Kasumi-1 (cell line): ENCODE measurements at places on chromosomes 3 and 15.

DNA sequence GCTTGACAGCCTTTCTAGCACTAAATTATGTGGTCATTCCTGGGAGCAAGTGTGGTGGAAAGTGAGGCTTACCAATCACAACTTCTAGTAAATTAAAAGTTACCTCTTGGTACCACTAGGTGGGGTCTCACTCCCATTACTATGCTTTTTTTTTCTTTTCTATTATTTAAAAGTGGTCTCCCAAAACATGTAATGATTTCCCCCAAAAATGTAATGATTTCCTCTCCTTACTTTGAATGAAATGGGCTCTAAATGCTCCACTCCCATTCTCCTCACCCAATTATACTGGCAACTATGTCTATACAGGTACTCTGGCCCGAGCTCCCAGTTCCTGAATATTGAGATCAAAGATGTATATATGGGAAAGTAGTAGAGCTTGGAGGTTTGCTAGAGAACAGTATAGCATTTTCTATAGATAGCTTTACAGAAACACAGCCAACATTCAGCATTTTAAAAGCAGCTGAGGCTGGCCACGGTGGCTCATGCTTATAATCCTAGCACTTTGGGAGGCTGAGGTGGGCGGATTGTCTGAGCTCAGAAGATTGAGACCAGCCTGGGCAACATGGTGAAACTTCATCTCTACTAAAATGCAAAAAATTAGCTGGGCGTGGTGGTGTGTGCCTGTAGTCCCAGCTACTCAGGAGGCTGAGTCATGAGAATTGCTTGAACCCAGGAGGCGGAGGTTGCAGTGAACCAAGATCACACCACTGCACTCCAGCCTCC is 70.9 kb downstream of the DCUN1D1 start:
- peak; percentile 35 for DNase-seq

GRCh38 chr15:80977627-80978036 is 12.0 kb downstream of the MESD start:
- DNase-seq = peak; percentile 85

DNA sequence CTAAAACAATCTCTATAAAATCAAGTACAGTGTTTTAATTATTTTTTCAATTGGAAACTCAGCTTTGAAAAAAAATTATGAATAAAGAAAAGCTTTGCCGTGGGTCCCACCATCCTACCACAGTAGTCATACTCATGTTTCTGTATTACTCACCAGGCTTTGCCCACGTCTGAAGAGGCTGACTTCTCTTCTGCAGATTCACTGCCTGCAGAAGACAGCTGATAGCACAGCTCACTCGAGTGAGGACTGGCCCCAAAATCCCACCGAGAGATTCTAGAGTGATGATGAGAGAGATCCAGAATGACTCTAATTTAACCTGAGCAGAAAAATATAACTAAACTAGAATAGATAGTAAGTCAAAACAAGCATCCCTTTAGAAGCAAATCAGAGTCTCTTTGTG is 11.9 kb downstream of the C2CD4B start:
- DNase-seq = no peak

DNA sequence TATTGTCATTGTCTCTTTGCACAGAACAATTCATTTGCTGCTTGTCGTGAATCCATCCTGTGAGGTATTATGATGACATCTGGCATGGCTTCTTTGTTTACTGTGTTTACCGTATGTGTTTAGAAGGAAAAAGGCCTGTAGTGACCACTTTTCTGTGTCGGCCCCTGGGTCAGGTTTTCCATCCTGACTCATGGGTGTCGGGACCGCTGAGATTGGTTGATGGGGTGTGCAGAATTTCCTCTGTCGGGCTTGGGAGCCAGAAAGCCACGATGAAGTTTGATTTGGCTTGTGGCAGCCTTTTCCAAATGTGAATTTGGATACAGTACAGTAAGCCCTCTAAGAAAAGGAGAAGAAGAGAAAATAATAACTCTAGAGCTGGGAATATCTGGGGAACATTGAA is 113.5 kb downstream of the FNDC3B start:
- no peak for DNase-seq

DNA sequence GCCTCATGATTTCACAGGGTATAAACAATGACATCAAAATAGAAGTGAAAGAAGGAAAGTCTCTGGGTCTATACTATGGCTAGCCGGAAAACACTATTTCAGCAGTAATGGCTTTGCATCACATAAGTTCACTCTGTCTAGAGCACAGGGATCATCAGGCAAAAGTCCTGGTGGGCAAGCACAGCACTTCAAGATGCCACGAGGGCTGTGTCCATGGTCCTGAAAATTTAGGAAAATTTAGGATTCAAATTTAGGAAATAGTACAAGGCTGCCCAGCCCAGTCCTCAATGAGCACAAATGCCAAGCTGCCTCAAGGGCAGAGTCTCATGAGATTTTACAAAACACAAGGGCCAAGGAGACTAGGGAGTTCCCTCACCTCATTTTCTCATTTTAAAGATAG is 54.1 kb downstream of the RORA start:
- DNase-seq = no peak

- no peak for DNase-seq
Measured at GRCh38 chr3:186394566-186395217, 32.7 kb upstream of the DGKG start.

GRCh38 chr15:29822100-29822683 is at the start of gene TJP1:
Gene TJP1, minus strand, starts transcription at chr15:29822468. Its CDS starts 440 bp downstream, at chr15:29822028.
- no peak for DNase-seq

GRCh38 chr15:99149366-99149765 is 44.5 kb downstream of the SYNM start:
- no peak for DNase-seq

- peak; percentile 6 for DNase-seq
Measured at GRCh38 chr3:61964566-61964965, 403.2 kb downstream of the PTPRG start.

DNA sequence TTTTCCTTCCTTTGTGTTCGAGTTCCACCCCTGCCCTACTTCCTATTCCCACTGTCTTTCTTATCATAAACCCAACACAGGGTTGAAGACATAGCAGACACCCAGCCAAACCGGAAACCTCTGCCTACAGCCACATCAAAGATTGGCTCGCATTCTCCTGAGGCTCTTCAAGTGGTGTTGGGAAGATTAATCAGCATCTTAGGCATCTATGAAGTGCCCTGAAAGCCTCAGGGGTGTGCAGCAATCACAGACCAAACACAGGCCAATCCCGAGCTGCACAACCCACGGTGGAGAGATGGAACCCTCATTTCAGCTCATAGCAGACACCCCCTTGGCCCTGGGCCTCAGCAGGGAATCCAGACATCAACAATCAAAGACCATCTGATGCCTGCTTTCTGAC is 255.9 kb downstream of the XXYLT1 start:
- DNase-seq = peak; percentile 75

GRCh38 chr15:57890351-57890750 is 175.2 kb downstream of the ALDH1A2 start:
- DNase-seq = no peak

DNA sequence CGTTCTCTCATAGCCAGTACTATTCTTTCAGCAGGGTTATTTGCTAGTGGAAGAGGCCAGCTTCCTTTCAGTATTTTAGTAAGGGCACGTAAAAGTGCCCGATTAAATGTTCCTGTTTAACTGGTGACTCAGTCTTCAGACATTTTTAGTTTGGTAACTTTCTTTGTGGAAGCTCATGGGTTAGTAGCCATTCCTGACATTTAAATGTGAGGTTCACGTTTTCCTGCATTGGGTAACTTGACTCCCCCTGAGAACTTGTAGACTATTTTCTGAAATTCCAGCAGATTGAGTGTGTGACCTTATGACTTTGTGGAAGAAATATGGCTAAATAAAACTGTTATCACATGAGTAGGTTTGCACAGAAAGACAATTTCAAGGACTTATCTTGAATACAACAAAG is 16.9 kb downstream of the ABHD2 start:
- DNase-seq = no peak

- DNase-seq = peak; percentile 37
Measured at GRCh38 chr3:145144361-145144760, 1016.6 kb downstream of the PLOD2 start.

DNA sequence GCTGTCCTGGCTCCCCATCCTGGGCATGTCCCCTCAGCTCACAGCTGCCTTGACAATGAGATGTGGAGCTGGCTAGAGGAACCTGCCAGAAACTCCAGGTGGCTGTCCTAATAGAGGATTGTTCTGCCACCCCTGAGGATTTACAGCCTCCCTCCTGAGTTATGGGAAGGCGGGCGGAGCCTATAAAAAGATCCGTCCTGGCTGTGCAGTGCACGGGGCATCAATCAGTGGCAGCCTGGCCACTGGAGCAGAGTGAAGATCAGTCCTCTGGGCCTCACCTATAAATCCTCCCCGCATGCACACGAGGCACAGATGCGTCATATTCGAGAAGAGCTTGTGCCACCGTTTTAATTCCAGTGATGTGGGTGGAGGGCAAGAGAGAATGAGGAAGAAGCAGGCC is 90.0 kb downstream of the MEGF11 start:
- no peak for DNase-seq

DNA sequence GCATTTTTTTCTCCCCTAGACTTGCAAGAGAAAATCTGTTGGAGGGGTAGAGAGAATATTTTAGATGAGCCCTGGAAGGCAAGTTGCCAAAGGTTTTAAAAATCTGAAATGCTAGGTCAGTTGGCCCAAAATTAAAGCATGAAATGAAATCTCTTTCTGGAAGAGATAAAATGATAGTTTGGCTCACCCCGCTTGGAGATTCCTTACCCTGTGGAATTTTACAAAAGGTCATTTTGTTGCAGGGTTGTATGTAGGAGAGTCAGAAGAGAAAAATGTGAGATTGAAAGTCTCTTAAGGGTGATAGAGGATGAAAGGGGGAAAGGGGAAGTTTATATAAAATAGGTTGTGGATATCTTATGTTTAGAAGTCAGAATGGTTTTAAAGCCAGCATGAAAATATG is 277.8 kb downstream of the CD47 start:
- DNase-seq = no peak

- DNase-seq = peak; percentile 15
Measured at GRCh38 chr15:75067123-75067830, 43.9 kb downstream of the PPCDC start.

- DNase-seq = no peak
Measured at GRCh38 chr3:73661265-73661664, 36.5 kb upstream of the PDZRN3 start.

DNA sequence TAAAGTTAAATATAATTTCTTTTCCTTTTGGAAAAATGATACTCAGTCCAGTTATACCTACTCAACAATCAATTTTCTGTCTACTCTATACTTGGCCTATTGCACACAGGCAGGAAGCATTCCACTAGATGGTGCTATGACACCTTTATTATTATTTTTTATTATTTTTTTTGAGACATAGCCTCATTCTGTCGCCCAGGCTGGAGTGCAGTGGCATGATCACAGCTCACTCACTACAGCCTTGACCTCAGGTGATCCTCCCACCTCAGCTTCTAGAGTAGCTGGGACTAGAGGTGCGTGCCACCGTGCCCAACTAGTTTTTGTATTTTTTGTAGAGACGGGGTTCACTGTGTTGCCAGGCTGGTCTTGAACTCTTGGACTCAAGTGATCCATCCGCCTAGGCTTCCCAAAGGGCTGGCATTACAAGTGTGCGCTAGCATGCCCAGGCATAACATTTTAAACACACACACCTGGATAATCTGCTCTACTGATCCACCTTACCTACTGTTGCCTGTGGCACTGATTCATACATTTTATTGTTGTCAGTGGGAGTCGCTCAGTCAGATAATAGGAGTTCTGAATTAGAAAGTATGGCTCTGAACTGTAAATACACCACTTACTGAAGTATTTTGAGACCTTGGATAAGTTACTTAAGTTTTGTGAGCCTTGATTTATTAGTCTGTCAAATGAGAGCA is 56.2 kb downstream of the EIF3J start:
- peak; percentile 26 for DNase-seq

GRCh38 chr15:79088426-79089205 is 2.0 kb downstream of the RASGRF1 start:
- DNase-seq = no peak

- DNase-seq = no peak
Measured at GRCh38 chr15:56148064-56148463, 95.6 kb downstream of the RFX7 start.

- DNase-seq = no peak
Measured at GRCh38 chr3:134646086-134646485, 4.7 kb downstream of the KY start.

- DNase-seq = no peak
Measured at GRCh38 chr3:36804295-36805055, 40.1 kb upstream of the DCLK3 start.

DNA sequence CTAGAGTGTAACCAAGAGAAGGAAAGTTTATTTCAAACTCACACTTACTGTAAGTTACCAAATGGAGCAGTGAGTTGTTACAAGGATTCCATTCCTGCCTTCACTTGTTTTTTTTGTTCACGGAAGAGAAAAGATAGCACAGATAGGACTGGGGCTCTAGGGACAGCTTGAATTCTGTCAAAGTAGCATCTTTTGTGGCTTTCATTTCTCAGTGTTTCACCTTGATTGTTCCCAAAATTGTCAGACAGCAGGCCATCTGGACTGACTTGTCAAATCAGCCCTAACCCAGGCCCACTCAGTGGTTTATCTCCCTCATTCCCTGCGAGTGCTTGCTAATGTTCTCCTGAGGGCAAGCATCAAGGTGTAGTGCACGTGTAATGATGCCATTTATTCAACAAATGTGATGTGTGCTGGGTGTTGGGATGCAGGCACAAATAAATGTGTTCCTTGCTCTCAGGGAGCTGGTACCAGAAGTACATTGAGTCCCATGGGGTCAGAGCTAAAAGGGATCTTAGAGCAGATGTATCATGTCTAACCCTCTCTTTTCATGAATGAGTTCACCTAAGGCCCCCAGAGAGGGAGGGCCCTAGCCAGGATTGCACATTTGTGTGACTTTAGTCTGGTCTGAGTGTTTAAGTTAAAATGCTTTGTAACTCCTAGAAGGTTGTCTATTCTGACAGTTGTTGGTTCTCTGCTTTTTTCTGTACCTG is 49.1 kb downstream of the PDHB start:
- DNase-seq = no peak

DNA sequence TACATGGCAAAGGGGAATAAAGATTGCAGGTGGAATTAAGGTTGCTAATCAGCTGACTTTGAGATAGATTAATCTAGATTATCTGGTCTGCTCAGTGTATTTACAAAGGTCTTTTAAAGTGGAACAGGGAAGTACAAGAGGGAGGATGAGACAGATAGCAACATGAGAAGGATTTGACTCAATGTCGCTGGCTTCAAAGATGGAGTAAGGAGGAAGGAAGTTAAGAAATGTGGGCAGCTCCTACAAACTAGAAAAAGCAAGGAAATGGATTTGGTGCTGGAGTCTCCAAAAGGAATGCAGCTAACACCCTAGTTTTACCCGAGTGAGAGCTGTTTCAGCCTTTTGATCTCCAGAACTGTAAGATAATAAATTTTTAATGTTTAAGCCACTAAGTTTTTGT is 180.7 kb upstream of the TTC14 start:
- DNase-seq = peak; percentile 82
